ENCODE measurements at places on chromosomes 4 and X.

GRCh38 chrX:111609206-111609605, 71.8 kb upstream of the ALG13 start:
- DNase-seq, result no peak

DNA sequence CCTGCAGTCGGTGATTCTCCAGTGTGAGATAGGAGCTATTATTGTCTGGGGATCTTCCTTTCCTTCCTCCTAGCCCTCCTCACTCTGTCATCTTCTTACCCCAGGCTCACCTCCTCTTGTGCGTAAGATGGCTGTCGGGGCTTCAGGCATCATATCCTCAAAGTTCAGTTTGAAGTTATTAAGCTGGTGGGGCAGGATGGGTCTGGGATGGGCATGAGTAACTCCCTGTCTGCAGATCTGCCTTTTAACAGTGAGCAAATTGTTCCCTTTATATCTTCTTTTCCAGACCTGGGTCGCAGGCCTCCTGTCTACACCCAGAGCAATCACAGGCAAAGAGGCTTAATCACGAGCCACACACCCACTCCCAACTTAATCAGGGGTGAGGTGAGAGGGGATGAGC, 900 bp upstream of the MTMR1 start:
- no peak for DNase-seq

- no peak for DNase-seq
Measured at GRCh38 chr4:126532527-126532926, 1100.2 kb upstream of the INTU start.

- DNase-seq, result peak; percentile 20
Measured at GRCh38 chrX:129823115-129823514, 20.6 kb downstream of the ZDHHC9 start.

All from heart right ventricle (tissue), 16 donors.